AG04450 (cell line): ENCODE measurements at places on chromosomes 3 and 15.

GRCh38 chr3:135087782-135088181 lies 292.7 kb downstream of the EPHB1 start:
- DNase-seq: no peak

DNA sequence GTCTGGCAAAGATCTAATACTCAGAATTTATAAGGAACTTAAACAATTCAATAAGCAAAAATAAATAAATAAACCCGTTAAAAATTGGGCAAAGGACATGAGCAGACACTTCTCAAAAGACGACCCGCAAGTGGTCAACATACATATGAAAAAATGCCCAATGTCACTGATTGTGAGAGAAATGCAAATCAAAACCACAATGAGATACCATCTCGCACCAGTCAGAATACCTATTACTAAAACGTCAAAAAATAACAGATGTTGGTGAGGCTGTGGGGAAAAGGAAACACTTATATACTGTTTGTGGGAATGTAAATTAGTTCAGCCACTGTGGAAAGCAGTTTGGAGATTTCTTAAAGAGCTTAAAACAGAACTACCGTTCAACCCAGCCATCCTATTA lies 188.0 kb upstream of the MRPL3 start:
- DNase-seq: no peak

DNA sequence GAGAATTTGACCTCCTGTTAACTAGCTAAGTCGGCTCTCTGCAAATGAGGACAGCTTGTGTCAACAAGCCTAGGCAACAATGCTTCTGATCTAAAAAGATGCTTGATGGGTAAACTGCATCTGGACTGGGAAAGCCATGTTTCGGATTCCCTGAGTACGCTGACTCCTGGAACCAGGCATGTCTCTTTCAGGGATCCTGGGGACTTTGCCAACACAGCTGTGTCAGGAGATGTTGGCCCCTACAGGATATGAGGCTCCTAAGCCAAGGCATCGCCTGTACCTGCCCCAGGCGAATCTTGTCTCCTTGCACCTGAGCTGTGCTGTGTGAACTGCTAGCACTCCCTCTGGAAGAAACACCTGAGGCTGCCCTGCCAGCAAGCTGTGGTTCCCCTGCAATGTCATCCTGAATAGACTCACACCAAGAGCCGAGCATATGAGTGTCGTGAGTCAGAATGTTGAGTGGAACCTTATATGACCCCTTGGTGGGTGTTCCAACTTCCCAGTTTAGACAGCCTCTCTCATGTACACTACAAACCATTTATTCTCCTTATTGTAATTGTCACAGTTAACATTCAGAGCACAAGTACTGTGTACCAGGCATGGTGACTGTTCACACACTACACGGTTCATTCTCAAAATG lies 17.0 kb downstream of the EOGT start:
- DNase-seq: no peak

GRCh38 chr3:31862666-31863279 lies 118.3 kb downstream of the OSBPL10 start:
- DNase-seq: peak; percentile 18

GRCh38 chr3:157559401-157559800 lies 56.2 kb upstream of the VEPH1 start:
- no peak for DNase-seq

DNA sequence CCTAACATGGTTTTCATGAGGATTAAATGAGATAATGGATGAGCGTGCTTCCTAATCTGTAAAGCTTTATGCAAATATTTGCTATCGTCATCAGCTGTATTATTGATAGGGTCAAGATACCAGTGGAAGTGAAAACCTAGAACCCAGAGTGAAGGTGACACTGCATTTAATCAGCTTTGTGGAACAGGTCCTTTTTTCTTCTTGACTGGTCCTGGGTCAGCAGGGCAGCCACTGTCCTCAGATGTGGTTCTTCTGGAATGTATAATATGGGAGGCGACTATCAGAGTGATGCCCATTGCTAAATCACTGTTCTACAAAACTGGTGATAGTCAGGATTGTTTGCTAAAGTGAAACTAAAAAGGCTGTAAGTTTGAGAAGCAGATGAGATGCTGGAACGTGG lies 41.4 kb downstream of the SORD start:
- DNase-seq: peak; percentile 6

- no peak for DNase-seq
Observed at GRCh38 chr15:90268415-90268814, 2.9 kb downstream of the NGRN start.

GRCh38 chr15:40344631-40345120 lies 3.9 kb upstream of the CCDC9B start:
- DNase-seq: no peak
